Stimulated activated naive B cell treated with anti-CD40 and anti-IgM and Interleukin-4, amounts not matched to agents 10 μg/mL and 1 μg/mL and 100 μg/mL, for 72 hours (primary cell): ENCODE measurements at places on chromosomes 1 and 21.

GRCh38 chr1:235024711-235025421 is 103.8 kb downstream of the TOMM20 start:
- no peak for DNase-seq

- no peak for DNase-seq
Observed at GRCh38 chr21:39159342-39160063, 23.7 kb downstream of the PSMG1 start.

DNA sequence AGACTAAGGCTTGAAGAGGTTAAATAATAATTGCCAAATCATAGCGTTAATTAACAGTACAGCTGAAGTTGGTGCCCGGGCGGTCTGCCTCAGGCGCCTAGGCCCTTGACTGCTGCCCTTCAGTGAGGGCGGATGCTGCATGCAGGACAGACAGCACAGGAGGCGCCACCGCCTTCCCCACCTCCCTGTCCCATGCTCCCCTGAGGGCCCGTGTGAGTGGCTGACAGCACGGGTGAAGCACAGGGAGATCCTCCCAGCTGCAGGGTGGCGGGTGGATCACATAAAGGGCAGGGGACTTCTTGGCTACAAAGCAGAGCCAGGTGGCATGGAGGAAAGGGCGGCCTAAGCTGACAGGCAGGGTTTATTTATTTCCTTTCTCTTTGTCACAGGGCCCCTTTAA is 49.1 kb downstream of the DDX20 start:
- no peak for DNase-seq

DNA sequence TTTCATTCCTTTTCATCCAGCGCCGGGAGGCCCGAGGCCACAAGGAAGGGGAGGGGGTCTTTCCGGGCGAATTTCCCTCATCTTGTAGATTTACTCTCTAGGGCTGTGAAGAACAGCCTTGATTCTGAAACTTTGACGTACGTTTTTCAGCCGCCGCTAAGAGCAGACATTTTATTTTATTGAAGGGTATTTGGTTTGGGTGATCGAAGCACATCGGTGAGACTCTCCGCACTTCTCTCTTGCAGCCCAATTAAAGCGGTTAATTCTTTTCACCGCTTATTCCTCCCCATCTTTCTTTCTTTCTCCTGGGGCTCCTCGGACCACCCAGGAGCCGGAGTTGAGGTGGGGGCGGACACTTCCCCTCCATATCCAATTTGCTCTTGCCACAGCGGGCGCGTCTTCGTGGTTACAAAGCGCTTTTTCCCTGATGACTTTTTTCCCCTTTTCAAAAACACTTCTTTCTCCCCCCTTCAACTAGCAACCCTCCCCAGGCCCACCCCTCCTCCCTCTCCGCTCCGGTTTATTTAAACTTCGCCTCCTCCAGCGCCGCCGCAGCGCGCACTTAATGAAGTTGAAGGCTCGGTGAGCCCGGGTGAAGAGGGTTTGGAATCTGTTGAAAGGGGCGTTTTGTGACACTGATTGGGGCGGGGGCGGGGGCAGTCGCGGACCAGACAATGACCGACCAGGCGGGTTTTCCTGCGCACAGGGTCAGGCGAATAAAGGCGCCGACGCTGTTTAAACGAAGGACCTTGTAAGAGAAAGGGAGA is 5.9 kb downstream of the FOXD2 start:
- DNase-seq: no peak

- no peak for DNase-seq
Observed at GRCh38 chr1:172018727-172019311, 177.5 kb downstream of the DNM3 start.

- no peak for DNase-seq
Observed at GRCh38 chr1:2258122-2258681, 30.1 kb downstream of the SKI start.

- DNase-seq: no peak
Observed at GRCh38 chr1:153441238-153441755, 19.2 kb downstream of the S100A7 start.

DNA sequence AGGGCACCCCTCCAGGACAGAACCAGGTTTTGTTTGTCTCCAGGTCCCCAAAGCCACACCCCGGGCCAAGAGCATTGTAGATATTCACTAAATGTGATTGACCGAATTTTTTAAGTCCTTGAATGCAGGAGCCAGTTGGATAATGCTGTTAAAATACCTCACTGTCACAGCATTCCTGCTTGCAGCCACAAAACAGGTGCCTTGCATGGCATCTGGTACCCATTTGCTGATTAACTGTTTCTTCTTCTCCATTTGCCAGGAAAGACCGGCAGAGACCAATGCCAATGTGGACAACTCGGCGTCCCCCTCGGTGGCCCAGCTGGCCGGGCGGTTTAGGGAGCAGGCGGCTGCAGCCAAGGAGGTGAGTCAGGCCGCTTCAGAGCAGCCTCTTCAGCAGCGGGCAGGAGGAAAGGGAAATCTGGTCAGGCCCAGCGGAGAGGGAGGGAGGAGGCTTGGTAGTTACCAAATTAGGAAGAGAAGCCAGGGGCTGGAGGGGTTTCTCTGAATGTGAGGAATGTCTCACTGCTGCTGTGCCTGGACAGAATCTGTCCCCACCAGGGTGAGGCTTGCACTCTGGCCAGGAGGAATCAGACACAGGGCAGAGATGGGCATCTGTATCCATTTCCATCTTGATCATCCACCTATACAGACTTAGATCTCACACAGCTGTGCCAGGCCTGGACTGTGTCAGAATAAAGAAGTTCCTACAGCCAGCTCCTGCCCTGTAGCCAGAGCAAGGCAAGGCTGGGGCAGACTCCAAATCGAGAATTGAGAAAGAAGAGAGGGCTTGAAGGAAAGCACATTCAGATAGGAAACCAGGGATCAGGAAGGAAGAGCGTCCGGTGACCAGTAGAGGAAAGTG is 37.9 kb upstream of the MPZL1 start:
- DNase-seq: no peak
